Frontal cortex (tissue), 4 donors: ENCODE measurements at places on chromosomes 6 and 20.

GRCh38 chr20:36155629-36155971 lies 1.1 kb downstream of the EPB41L1 start:
- DNase-seq: peak; percentile 30

DNA sequence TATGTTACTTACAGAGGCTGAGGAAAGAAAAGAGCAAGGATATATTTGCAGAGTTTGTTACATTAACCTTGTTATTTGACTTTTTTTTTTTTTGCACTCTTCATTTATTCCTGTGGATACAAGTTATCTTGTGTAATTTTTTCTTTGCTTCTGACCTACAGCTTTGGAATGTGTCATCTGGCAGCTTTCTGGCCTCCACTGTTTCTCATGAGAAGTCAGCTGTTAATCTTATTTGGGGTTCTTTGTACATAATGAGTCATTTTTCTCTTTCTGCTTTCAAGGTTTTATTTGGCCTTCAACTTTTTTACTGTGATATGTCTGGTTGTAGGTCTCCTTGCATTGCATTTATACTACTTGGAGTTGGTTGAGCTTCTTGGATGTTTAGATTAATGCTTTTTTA lies 333.4 kb downstream of the SMOC2 start:
- DNase-seq: no peak

GRCh38 chr6:69584536-69584912 lies 212.3 kb downstream of the LMBRD1 start:
- no peak for DNase-seq

DNA sequence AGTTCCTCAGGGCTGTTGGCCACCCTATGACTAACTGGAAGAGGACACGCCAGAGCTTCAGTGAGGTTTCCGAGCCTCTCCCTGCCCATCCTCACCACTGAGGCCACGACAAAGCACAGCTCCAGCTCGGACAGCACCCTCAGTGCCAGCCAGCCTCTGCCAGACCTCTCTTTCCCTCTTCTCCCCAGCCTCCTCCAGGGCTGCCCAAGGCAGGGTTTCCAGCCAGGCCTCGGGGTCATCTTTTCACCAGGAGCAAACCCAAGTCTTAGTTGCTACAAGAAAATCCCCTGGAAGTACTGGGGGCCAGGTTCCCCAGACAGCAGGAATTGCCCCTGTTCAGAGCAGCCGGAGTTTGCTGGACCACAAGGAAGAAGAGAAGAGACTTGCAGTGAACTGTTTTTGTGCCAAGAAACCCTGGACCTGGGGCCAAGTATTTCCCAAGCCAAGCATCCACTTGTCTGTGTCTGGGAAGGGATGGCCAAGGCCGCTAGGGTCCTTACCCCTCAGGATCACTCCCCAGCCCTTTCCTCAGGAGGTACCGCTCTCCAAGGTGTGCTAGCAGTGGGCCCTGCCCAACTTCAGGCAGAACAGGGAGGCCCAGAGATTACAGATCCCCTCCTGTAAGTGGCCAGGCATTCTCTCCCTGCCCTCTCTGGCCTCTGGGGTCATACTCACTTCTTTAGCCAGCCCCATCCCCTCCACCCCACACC lies 41.6 kb downstream of the PLAGL2 start:
- DNase-seq: no peak

DNA sequence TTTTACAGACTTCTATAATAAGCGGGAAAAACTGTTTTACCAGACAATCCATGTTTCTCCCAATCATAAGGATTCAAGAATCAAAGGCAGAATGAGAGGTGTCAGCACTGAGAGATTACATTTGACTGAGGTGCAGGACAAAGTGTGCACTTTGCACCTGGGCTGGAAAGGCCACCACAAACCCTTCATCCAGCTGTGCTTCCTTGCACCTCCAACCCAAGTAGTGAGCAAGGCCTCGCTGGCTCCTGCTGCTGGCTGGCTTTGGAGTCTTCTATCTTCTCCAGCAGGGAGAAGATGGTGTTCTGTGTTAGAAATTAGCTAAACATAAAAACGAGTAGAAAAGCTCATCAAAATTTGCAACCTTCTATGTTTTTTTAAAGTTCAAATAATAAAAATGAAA lies 77.7 kb downstream of the CHD6 start:
- DNase-seq: no peak

GRCh38 chr6:150940941-150941340 lies 75.4 kb downstream of the MTHFD1L start:
- DNase-seq: no peak

DNA sequence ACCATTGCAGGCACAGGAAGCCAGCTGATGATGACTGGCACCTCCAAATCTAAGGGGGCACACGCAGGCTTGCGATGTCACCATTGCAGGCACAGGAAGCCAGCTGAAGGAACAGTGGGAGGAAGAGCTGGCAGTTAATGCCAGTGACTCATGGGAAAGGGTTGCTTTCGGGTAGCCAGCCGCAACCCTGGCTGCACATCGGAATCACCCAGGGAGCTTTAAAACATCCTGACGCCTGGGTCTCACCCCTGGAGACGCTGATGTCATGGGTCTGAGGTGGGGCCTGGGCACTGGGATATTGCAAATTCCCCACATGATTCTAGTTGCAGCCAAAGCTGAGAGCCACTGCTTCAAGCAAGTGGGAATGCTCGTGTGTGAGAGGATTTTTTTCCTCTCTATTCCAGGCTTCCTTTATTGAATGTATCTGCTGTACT lies 16.1 kb upstream of the CCN6 start:
- DNase-seq: no peak

DNA sequence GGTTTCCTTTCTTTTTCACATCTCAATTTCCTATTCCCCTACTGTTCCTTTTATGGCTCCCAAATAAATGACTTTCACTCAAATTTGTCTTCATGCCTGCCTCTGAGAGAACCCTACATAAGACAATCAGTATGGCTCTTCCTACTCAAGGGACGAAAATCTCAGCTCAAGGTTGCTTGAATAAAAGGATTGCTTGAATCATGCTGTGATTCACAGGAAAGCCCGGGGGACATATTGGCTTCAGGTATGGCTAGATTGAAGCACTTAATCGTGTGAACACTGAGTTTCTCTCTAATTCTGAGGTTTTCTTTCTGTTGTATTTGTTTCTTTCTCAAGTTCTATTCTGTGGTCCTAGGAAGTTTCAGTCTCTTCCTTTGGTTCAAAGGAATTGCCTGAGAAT lies 140.3 kb upstream of the SULF2 start:
- no peak for DNase-seq

DNA sequence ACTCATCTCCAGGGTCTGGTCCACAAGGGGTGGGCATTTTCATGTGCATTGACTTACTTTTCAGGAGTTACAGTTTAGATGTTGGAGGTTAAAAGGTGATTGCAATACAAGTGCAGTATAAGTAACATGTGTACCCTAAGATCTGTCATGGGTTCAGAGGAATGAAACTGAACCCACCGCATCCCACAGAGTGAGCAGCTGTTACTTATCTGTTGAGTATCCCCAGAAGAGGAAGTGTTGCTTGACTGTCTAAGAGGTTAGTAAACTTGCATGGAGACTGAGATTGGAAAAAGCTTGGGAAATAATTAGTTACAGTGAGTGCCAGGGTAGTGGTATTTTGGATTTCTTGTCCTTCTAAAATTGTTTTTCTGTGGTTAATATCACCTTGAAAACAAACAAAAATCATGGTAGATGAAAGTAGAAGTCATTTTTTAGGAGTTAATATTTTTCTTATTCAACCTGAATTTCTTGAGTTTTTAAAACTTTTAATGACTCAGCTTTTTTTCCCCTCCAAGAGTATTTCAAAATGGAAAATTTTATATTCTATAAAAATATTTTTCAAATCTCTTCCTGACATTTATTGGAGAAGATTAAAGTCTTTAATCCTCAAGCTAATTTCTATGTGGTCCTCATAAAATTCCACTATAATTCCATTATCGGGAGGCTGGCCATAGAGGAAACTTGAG lies 306.1 kb downstream of the ZNF217 start:
- no peak for DNase-seq

DNA sequence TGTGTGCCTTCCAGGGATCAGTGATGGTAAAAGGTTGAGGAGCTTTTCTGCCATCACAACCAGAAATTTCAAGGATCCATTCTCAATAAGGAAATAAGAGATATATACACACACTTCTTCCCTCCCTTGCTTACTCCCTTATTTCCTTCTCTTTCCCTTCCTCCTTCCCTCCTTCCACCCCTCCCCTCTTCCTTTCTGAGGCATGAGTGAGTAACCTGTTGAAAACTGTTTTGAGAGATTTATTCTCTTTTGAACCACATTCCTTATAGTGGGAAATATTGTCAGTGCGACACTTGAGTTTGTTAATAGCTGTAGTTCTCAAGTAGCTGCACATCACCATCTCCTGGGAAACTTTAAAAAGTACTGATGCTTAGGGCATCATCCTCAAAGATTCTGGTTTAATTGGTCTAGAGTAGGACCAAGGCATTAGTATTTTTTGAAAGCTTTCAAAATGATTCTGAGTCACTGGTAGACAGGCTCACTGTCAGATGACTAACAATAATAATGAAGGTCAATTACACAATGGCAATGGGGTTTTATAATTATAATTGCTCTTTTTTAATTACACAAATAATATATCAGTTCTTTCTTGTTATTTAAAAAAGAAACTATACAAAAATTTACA lies 109.9 kb downstream of the POPDC3 start:
- DNase-seq: no peak

DNA sequence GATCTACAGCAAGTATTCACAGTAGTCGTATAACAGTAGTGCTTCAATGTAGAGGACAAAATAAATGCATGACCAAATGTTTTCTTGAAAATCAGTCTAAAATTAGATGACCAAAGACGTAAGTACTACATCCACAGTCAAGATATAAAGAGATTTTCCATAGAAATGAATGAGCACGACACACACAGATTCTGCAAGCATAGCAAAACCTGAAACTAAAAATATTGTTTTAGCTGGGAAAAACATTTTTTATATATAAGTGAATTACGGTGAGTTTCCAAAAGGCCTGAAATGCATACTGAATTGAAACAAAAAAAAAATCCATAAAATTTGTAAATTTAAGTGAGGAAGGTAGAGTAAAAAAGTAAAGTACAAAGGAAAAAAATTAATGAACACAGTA lies 167.8 kb upstream of the RUNX2 start:
- no peak for DNase-seq

DNA sequence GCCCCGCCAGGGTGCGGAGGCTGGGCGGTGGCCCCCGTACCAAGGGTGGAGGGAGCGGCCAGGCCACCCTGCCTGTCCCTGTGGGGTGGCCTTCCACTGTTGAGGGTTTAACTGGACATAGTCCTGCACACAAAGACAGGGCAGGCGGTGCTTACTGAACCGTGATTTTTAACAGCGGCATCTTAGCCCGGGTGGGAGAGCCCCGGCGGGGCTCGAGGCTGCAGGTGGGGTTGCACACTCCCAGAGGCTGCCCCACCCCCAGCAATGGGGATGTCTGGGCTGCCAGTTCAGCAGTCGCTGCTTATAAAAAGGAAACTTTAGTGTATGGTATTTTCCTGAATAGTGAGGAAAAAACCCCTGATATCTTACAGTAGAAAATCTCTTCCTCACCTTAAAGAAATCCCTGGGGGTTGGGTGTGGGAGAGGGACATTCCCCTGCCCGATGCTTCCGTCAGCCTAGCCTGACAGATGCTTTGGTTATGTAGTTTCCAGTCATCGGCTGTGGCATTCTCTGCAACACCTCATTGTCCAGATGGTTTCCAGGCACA lies 79.4 kb downstream of the IRF4 start:
- DNase-seq: no peak

DNA sequence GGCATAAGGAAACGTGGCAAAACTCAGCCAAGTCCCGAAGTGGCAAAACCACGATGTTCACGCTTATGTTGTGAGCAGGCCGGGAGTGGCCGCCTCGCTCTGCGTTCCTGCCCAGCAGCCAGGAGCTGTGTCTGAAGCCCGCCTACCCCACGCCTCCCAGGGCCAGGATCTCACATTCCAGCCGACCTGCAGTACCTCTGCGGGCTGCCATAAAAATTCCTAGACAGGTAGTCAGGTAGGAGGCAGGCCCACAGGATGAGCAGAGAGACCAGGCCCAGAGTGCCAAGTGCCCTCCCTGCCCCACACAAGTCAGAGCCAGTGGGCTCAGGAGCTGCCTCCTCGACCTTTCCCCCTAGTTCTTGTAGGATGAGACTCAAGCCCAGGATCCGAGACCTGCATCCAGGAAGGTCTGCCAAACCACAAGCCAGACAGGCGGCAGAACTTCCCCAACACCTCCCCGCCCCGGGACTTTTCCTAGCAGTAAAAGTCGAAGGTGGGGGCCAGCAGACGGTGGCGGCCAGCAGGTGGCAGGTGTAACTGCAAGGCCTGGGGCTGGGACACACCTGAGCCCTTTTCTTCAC lies 16.7 kb downstream of the PMEPA1 start:
- no peak for DNase-seq

GRCh38 chr20:2112910-2113309 lies 11.3 kb downstream of the STK35 start:
- DNase-seq: no peak

DNA sequence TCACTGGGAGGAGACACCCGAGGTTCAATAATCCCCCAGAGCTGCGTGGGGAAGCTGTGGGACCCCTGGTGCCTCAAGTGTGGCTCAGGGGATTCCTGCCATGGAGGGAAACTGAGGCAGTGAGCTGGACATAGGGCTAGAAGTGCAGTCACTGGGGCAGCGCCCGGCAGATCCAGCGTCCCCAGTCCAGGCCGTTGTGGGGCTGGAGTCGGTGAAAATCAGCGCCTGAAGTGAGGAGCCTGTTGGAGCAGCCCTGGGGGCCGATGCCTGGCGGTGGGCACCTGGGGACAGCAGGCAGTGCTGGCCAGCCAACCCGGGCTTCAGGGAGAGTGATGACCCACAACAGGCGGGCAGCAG lies 2.2 kb upstream of the COL9A3 start:
- DNase-seq: no peak

DNA sequence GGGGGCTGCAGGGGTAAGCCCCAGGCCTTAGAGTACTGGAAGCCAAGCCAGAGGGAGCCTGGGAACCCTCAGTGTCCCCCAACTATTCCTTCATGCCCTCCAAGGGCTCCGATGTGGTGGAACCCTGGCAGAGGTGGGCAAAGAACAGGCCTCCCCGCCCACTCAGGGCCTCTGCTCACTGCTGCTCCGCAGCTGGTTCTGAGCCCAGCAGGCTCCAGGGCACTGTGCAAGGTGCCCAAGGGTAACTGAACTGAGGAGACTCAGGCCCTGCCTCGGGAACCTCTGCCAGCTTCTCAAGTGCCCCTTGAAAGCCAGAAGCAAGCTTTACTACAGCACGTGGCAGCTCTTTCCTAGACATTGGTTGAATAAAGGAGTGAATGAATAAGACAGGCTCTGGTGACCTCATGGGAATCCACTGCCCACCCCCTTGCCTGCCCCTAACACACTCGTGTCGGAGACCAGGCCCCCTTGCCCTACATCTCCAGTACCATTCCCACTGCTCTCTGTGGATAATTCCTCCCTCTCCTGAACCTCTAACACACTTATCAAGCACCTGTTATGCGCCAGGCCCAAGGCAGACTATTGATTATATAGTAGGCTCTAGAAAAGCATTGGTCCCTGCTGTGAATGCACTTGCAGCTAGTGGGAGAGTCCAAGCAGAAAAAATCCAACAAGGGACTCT lies 55.0 kb downstream of the TOX2 start:
- no peak for DNase-seq

GRCh38 chr6:119521251-119521650 lies 171.7 kb upstream of the MAN1A1 start:
- DNase-seq: no peak

- no peak for DNase-seq
Measured at GRCh38 chr6:39841291-39841690, 49.1 kb downstream of the DAAM2 start.

GRCh38 chr20:23350904-23351838 lies 580 bp downstream of the NXT1 start:
- DNase-seq: peak; percentile 31

- DNase-seq: peak; percentile 24
Measured at GRCh38 chr20:23205611-23206041, 119.5 kb upstream of the CD93 start.
